ENCODE measurements at places on chromosomes 6 and 20. TPM values are rescaled to one million over a fixed set of nuclear protein-coding genes. Genes with fewer than 3 reads are reported as not detected.

Gene C20orf202
- total RNA-seq, result not detected

Gene ADGRB3
- not detected for total RNA-seq

Gene LPA
- total RNA-seq, result not detected

Gene UBE2C
- 279 TPM for total RNA-seq

Gene HELZ2
- total RNA-seq, result 21.9 TPM

Gene FBXO5
- 53.7 TPM for total RNA-seq

Gene NOL4L
- total RNA-seq, result 3.0 TPM

Gene HLA-G
- total RNA-seq, result not detected

DNA sequence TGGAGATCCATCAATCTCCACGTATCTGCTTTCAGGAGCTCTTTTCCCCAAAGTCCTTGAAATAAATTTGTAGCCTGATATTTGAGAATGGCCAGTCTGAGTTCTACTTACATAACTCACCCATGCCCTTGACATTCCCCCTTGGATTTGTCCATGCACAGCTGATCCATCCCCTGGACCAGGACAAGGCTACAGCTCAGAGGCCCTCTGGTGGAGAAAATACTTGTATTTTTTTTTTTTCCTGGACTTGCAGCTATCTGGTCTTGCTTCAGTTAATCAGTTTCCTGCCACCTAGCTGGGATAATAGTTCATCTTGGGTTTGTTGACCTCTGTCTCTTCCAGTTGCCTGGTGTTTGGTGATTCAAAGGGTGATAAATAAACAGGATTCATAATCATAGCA, 467.6 kb downstream of the DHX35 start:
- DNase-seq, result no peak

- peak; percentile 60 for DNase-seq
Observed at GRCh38 chr6:43228951-43229802, at the start of gene DNPH1. DNPH1 (minus strand) TSS chr6:43229481; CDS start chr6:43229456, 25 bp downstream.

- DNase-seq, result no peak
Observed at GRCh38 chr20:33076662-33077372, 2.6 kb upstream of the BPIFB4 start.

- DNase-seq, result peak; percentile 28
Observed at GRCh38 chr6:14975471-14975817, 270.4 kb upstream of the JARID2 start.

- DNase-seq, result peak; percentile 68
Observed at GRCh38 chr6:15443119-15443830, 197.4 kb downstream of the JARID2 start.

DNA sequence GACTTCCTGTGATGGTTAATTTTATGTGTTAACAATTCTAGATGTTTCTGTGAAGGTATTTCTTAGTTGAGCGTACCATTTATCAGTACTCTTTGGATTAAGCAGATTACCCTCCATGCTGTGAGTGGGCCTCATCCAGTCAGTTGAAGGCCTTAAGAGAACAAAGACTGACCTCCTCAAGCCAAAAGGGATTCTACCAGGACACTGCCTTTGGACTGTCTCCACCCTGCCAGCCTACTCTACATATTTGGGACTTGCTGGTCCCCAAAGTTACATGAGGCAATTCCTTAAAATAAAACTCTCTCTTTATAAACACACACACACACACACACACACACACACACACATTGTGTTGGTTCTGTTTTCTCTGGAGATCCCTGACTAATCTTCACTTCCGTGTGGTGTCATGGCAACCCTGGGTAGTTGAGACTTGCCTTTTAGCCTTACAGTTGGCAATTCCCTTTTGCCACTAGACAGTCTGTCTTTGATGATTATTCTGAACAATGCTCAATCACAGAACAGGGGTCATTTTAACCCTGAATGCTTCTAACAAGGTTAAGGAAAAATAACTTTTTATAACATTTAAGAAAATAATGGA, 32.2 kb downstream of the MRAP2 start:
- peak; percentile 86 for DNase-seq

GRCh38 chr20:20206788-20207187, 154.5 kb downstream of the CFAP61 start:
- no peak for DNase-seq

- peak; percentile 7 for DNase-seq
Observed at GRCh38 chr6:82365016-82365795, 1.6 kb downstream of the TPBG start.

GRCh38 chr6:129236001-129236517, 353.1 kb downstream of the LAMA2 start:
- no peak for DNase-seq

- DNase-seq, result no peak
Observed at GRCh38 chr20:16245879-16246278, 327.4 kb downstream of the KIF16B start.

- DNase-seq, result no peak
Observed at GRCh38 chr6:1770435-1770843, 160.7 kb downstream of the FOXC1 start.

- DNase-seq, result no peak
Observed at GRCh38 chr20:17665756-17666155, 16.3 kb downstream of the RRBP1 start.

- DNase-seq, result peak; percentile 47
Observed at GRCh38 chr6:26743157-26743821, 83.7 kb upstream of the ZNF322 start.

DNA sequence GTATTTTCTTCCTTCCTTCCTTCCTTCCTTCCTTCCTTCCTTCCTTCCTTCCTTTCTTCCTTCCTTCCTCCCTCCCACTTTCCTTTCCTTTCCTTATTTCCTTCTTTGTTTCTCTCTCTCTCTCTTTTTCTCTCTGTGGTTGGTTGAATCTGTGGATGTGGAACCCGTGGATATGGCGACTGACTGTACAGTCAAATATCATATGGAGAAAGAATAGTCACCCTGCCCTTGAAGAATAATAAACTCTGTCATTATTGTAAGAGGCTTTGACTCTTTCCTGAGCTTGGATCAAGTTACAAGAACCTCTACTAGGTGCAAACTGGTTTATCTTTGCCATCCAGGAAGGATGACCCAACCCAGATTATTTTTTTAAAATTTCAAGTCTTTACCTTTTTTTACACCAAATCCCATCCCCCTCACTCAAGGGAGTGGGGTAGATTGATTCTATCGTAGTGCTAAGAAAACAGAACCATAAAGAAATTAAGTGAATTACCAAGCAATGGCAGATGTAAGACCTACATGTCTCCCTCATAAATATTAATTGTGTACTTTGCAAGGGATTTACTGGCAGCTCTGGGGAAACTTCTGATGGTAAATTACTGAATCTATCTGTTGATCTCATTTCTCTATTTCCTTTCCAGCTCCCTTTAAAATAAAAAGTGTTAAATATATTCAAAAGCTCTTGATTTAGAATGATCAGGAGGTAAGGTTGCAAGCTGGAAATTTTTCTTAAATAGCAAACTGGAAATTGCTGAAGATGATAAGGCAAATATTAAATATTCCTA, 667.5 kb downstream of the UTRN start:
- DNase-seq, result no peak

DNA sequence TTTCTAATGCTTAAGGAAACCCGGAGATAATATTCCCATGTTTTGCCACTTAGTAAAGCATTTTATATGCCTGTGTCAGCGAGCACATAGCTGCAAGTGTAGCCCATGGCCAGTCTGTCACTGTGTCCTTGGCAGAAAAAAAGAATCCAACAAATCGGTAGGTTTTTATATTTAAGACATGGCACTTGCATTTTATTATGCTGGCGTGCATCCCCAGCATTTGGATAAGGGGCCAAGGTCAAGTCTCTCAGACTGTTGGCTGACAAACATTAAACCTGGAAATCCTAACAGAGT, 1.2 kb upstream of the ZNF184 start:
- DNase-seq, result no peak

DNA sequence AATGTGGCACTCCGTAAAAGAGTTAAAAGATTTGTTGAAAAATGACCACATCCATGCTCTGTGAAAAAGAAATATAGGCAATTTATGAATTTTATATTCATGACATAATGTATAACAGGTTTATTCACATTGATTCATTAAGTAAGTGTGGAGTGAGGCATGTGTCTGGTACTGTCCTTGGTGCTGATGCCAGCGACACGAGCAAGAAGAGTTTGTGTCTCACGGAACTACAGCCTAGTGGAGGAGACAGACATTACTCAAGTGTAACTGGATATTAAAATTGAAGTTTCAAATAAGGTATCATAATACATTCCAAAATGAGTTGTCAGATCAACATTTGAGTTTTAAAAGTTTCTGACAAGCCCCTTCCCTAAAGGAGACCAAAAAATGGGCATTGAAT, 158.2 kb upstream of the PRND start:
- peak; percentile 79 for DNase-seq

DNA sequence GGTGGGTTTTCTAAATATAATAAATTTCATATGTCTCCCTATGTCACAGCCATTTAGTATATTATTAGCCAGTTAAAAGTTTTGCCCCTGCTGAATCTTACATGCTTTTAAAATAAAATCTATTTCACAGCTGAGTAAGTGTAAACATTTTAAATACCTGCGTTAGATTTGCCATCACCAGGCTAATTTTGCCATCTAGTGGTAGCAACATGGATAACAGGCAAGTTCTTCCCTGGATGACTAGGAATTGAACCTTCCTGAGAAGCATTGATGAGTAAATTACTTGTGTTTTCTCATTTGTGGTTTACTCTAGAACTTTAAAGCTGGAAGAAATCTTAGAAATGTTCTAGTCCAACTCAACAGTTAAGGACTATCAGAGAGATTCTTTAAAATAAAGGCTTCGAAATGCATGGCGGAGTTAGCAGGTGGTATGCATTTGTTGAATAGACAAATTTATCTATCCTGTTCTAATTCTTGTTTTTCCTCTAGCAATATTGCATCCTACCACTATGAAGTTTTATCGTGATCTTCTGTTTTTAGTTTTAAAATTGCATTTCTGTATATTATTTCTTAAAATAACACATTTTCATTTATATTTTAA, 2.6 kb downstream of the PRSS35 start:
- DNase-seq, result peak; percentile 57

GRCh38 chr6:28865401-28866204, 58.2 kb downstream of the TRIM27 start:
- peak; percentile 15 for DNase-seq

- no peak for DNase-seq
Observed at GRCh38 chr6:24931296-24931695, 4.5 kb downstream of the RIPOR2 start.

DNA sequence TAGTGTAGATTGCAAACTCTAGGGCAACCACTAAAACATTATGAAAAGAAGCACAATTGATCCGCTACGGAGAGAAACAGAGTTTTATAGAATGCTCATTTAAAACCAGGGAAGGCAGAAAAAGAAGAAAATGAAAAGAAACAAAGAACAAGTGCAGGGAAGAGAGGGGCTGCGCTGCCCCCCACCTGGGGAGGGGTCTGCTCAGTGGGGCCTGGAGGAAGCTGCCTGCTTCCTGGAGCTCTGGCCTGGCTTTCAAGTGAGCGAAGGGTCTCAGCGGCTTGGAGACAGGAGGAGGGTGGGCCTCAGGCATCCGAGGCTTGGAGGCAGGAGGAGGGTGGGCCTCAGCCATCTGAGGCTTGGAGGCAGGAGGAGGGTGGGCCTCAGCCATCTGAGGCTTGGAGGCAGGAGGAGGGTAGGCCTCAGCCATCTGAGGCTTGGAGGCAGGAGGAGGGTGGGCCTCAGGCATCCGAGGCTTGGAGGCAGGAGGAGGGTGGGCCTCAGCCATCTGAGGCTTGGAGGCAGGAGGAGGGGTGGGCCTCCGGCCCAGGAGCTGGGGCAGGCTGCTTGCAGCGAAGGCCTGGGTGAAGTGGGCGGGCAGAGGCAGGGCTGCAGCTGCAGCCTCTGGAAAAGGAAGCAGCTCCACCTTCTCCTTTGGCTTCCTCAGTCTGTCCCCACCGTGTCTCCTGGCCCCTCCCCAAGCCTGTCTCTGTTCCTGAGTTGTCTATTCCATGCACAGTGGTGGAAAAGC, 406.3 kb downstream of the TAF4 start:
- no peak for DNase-seq

GRCh38 chr20:44137266-44137801, 49.7 kb downstream of the JPH2 start:
- peak; percentile 82 for DNase-seq

- no peak for DNase-seq
Observed at GRCh38 chr20:4158466-4159050, 143.2 kb upstream of the RNF24 start.

GRCh38 chr6:34324738-34325444, 67.6 kb downstream of the NUDT3 start:
- peak; percentile 17 for DNase-seq

GRCh38 chr6:146700078-146700686, 101.4 kb downstream of the ADGB start:
- peak; percentile 76 for DNase-seq

DNA sequence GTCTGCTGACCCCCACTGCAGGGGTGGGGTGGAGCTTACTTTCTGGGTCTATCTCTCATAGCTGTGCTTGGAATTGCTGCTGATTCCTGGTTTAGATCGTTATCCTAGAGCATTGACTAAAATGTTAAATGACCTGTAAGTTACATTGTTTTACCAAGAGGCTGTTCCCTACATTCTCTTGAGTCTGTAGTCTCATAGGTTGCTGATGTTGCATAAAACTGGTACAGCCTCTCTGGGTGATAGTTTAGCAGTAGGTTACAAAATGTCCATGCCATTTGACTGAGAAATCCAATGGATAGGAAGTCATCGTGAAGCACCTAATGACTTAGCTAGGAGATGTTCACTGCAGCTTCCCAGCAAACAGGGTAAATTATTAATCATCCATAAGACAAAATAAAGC, 62.4 kb downstream of the TPD52L1 start:
- DNase-seq, result no peak

DNA sequence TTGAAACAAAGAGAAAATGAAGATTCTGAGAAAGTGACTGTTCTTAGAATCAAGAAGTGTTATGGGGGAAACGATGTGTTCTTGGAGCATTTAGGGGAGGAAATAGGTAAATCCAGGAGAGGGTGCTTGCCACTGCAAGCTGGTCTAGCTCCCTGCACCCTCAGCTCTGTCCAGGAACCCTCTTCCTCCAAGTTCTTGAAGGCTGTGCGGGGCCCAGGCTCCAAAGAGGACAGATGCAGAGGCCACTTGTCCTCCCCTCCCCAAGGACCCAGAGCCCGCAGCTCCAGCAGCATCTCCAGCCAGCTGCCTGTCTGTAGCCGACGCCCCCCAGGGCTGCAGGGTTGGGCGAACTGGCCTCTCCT, 87.9 kb downstream of the CDC5L start:
- no peak for DNase-seq

DNA sequence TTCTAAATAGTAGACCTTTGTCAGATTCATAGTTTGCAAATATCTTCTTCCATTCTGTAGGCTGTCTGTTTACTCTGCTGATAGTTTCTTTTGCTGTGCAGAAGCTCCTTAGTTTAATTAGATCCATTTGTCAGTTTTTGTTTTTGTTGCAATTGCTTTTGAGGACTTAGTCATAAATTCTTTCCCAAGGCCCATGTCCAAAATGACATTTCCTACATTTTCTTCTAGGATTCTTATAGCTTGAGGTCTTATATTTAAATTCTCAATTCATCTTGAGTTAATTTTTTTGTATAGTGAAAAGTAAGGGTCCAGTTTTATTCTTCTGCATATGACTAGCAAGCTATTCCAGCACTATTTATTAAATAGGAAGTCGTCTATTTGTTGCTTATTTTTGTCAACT, 287.0 kb downstream of the PACRG start:
- DNase-seq, result no peak

DNA sequence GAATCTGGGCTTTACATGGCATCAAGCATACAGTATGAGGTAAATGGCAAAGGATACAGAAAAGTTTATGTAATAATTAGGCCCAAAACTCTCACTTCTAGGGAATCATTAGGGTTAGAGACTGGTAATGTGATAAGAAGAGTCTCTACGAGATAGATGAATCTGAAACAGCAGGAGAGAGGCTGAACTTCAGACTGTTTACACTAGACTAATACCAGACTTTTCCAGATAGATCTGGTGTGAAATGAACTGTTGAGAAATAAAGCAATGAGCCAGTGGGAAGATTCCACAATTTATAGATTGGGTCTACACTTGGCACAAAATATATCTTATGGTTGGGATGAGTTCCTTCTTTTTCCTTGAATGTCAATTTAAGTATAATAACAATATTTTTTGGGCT, 134.3 kb downstream of the MAN1A1 start:
- no peak for DNase-seq
